ENCODE measurements at places on chromosomes 4 and X. TPM values are rescaled to one million over a fixed set of nuclear protein-coding genes. Genes with fewer than 3 reads are reported as not detected.

USP17L21 gene
- not detected for polyA plus RNA-seq

GLRB gene
- not detected for polyA plus RNA-seq

C4orf51 gene
- polyA plus RNA-seq: not detected

CXCL1 gene
- not detected for polyA plus RNA-seq

STX18 gene
- 27.7 TPM for polyA plus RNA-seq

DDX53 gene
- not detected for polyA plus RNA-seq

NSG1 gene
- polyA plus RNA-seq: 0.53 TPM

FHL1 gene
- polyA plus RNA-seq: 40.0 TPM
